ENCODE measurements at places on chromosomes 3 and 15.

- DNase-seq: no peak
Measured at GRCh38 chr3:76245073-76245472, 459.7 kb upstream of the ZNF717 start.

- no peak for DNase-seq
Measured at GRCh38 chr3:100910986-100911385, 82.2 kb downstream of the ABI3BP start.

DNA sequence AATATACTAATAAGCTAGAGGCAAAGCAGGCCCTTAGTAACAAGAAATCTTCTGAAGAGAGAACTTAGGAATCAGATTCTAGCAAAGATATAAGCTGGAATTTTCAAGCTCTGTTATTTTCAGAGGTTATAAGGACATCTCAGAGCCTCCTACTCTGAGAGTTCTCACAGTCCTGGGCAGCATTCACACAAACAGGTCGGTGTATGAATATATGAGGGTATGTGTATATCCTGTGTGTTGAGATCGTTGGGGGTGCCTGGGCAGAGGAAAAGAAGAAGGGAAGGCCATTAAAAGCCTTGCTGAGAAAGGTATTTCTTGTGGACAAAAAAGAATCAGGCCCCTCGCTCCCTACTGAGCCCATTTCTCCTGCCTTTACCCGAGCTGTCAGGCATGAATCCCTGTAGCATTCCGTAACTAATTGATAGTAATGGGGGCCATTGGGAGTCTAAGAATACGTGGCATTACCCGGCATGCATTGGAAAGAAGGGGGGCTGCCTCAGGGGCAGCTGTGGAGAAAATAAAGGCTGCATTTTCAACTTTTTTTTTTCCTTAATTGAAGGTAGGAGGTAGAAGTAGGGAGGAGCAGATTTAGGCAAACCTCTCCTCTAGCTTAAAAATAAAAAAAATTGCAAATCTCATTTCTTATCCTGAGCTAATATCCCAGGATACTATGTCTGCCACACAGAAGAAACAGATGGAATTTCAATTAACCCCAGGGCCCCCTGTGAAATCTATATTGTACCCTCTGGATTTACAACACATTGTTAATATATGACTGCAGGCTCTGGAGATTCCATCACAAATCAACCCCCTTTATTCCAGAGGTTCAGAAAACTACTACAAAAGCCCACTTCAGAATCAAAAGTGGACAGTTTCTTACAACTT is 103.8 kb downstream of the GTPBP8 start:
- no peak for DNase-seq

GRCh38 chr3:127431066-127431465 is 143.2 kb upstream of the PRR20G start:
- DNase-seq: peak; percentile 71

- peak; percentile 19 for DNase-seq
Measured at GRCh38 chr3:169173231-169173630, 490.3 kb downstream of the MECOM start.

- no peak for DNase-seq
Measured at GRCh38 chr3:75737831-75738493, 47.4 kb downstream of the ZNF717 start.

DNA sequence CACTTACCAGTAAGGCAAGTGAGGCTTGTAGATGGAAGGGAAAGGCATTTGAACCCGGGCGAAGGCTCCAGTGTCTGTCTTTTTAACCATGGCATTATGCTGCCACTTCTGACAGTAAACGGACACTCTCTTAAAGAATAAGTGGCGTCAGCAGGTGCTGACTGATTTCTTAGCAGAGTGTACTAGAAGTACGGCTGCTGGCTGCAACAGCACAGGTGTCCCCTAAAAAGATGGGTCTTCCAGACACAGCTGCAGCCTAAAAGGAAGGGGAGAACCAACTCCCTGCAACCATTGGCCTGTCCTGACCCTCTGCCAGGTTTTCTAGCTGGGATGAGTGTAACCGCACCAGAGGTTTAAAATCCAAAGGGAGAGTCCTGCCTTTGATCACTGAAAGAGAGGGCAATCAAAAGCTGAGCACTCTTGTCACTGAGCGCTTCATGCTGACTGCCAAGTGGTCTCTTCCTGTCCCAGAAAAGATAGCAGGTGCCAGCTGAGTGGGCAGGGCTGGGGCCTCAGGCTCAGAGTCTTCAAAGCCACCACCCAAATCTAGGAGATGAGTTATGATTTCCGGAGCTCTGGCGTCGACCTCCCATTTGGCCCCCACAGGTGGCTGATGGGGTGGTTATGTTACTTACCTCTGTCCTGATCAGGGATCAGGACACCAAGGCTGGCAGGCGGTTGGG is 255.8 kb downstream of the SLCO3A1 start:
- DNase-seq: peak; percentile 80

GRCh38 chr3:150519026-150519425 is 27.3 kb downstream of the SERP1 start:
- DNase-seq: no peak

DNA sequence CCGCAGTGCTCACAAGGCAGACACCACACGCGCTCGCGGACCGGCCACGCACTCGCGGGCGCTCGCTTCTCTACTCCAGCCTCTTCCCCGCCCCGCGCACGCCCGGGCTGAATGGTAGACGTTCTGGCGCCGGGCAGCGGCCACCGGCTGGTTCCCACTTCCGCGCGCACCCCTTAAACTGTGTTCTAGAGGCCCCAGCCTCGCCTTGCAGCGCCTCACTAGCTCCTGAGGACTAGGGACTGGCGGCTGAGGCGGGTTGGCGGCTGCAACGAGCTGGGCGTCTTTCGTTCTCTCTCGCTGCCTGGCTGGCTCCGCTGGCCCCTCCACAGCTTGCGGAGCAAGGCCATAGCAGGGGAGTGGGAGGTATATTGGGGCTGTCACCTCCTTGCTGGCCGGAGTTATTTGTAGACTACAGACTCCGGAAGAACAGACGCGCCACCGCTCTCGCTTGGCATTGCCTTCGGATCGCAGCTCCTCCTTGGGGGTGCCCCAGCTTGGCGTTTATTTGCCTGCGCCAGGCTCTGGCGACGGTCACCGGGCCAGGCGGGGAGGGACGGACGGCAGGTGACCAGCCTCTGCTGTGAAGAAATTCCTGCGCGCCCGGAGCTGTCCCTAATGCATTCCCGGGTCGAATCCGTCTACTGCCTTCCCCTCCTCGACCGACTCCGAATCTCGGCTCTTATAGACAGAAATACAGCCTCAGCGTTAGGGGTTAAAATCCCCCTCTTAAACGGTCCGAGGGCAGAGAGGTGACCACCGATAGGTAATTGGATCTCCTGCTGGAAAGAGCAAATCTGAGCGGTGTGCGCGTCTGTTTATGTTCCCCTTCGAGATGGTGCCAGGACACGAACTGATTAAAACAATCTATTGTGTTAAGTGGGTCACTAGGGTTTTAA is 1.3 kb downstream of the GREM1 start:
- DNase-seq: no peak

GRCh38 chr3:176951144-176951543 is 246.1 kb downstream of the TBL1XR1 start:
- no peak for DNase-seq

DNA sequence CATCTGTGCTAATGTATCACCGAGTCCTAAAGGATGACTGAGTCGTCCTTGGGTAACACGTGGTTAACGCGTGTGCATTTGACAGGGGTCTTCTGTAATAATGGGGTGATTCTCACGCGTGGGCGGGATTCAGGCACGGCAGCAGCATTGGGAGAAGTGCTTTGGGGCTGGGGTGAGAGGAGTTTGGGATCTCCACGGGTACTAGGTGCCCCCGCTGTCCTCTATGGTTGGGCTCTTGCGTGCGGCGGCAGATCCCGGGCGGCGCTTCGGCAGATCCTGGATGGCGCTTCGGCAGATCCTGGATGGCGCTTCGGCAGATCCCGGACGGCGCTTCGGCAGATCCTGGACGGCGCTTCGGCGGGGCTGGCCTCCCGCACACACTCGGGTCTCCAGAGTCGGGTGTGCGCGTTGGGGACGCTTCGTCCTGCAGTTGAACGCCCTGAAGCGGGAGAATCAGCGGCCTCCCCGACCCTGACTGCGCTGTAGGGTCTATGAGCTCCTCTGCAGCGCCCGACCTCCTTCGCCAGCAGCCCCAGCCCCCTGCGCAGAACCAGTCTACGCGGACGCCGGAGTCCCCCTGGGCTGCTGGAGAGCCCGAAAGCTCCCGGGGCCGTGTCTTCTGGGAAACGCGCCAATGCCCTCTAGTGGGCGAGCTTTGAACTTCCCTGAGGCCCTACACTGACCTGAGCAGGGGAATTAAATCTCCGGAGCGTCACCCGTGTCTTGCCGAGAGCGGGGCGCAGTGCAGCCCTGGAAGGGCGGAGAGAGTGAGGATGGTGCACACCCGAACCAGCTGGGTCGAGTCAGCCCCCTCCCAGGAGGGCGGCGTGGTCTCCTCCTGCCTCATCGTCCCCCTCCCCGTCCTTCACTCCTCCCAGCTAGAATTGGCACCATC is 48.1 kb upstream of the EPHB3 start:
- DNase-seq: peak; percentile 76

GRCh38 chr3:72281551-72281950 is 496.6 kb upstream of the PROK2 start:
- no peak for DNase-seq

GRCh38 chr3:31392568-31392967 is 140.2 kb upstream of the STT3B start:
- no peak for DNase-seq

DNA sequence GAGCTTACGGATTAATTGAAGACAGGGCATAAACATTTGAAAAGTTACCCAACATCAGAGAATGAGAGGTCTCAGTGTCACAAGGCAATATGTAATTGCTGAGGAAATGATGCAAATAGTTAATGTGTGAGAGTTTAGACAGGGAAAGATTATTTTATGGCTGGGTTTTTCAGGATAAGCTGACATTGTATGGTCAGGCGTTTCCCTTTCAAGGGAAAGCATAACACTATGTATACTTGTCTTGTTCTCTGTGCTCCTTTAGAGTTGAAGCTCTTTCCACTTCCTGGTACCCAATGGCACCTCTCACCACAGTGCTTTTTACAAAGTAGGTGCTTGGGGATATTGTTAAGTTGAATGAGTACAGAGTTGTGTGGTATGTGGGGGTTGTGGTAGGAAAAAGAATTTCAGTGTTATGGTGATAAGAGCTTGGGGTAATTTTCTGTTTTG is 19.9 kb downstream of the IQGAP1 start:
- DNase-seq: no peak

DNA sequence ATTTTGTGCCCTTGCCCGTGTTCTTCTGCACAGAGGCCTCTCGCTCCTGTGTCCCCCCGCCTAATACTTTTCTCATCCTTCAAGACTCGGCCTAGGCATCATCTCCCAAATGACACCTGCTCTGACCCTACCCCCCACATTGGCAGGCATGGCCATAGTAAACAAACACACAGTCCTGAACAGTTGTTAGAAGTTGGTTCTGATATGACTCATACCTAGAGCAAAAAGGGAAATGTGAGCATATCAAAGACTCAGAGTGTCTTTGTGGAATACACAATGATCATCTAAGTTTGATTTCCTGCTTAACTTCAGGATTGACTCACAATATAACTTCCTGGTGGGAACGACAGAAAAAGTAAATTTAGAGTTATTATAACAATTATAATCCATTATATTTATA is 120.5 kb downstream of the POLR2M start:
- DNase-seq: no peak

GRCh38 chr15:77032052-77032646 is 37.2 kb downstream of the PSTPIP1 start:
- no peak for DNase-seq

DNA sequence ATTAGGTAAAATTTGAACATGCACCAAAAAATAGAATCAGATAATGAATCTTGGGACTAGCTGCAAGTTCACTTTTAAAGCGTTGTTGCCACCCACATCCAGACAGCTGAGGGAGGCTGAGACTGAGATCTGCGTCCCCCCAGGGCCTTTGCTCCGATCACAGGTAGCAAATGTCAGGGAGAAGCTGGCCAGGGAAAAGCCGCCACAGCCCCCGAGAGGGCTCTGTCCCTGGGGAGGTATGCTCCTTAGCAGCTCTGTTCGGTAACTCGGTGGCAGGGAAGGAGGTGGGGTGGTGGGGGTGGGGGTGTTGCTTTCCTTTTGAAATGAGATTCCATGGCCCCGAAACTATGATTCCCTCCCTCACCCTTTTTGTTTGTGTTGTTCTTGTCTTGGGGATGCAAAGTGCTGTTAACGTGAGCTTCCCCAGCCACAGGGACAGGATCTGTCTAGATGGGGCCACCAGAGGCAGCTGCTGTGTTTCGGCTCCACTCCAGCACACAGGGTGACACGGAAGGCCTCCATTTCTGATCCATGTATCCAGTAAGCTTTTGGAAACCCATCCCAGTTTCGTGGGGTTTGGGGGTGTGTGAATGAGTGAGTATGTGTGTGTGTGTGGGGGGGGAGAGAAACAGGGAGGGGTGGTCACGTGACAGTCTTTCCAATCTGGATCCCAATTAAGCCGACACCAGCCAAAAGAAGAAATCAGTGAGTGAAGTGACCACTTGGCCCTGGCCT is 1.1 kb upstream of the MINAR1 start:
- DNase-seq: no peak

DNA sequence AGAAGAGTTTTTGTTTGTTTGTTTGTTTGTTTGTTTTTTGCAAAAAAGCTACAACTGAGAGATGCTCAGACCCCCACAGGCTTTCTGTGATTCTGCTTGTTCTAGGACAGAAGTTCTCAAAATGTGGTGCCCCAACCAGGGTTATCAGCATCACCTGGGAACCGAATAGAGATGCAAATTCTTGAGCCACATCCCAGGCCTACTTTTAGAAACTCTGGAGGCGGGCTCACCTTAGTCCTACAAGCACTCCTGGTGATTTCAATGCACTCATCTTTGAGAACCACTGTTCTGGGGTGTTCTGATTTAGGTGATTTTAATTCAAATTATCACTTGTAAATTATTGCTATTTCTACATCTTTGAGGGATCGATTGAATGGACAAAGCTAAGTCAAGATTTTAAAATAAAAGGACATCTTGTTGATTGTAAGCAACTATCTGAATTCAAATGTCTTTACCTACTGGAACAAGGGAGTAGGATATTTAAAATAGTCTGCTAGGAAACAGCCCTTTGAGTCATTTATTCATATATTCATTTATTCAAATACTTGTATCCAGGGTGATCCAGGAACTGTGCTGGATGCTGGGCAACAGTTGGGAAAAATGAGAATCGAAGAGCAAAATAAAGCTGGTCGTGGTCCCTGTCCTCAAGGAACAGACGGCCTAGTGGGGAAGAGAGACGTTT is 44.7 kb upstream of the CADPS start:
- no peak for DNase-seq

- DNase-seq: no peak
Measured at GRCh38 chr3:51862886-51863285, 1.5 kb downstream of the IQCF2 start.

DNA sequence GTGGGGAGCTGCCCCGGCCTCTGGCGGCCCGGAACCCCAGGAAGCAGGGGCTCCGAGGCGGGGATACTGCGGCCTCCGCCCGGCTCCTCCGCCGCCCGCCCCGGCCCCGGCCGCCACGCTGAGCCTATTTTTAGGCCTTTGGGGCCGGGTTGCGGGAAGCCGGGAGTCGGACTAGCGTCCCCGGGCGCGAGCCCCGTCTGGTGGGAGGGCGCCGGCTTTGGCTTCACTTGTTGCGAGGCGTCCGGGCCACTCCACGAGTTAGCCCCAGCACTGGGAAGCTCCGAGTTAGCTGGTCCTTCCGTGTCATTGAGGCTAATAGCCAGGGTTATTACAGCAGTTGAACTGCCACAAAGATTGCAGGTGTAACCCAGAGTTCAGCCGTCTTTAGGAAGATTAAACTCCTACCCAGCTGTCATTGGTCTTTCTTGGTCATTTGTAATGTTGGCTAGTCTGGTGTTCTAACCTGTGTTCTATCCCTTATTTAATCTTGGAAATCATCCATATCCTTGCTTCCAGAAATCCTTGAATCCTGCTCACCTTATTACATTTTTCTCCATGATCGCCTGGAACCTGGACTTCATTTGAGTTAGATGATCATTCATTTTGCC is 791 bp downstream of the GYG1 start:
- peak; percentile 26 for DNase-seq
